ENCODE measurements at places on chromosomes 12 and 14. TPM values are rescaled to one million over a fixed set of nuclear protein-coding genes. Genes with fewer than 3 reads are reported as not detected.

GRCh38 chr14:69617796-69618195 is 6.4 kb downstream of the SUSD6 start:
- DNase-seq, result no peak

The ACACB gene
- total RNA-seq, result 155 TPM

The ATF7 gene
- total RNA-seq, result 35.6 TPM

DNA sequence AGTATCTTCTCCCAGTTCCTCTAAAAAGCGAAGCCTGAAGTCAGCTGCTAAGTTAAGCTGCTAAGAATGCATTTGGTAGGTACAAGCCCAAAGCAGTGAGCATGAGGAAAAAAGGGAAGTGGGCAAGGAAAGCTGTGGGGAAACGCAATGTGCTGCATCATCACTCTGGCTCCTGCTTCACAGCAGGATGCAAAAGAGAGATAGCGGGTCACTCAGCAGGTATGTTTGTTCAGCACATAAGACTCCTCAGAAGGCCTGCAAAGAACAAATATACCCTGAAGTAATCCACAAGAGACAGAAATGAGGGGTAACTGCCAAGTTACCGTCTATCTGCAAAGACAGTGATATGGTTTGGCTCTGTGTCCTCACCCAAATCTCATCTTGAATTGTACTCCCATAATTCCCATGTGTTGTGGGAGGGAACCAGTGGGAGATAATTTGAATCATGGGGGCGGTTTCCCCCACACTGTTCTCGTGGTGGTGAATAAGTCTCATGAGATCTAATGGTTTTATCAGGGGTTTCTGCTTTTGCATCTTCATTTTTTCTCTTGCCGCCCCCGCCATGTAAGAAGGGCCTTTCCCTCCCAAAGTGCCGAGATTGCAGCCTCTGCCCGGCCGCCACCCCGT is 127.4 kb upstream of the EGLN3 start:
- no peak for DNase-seq

GRCh38 chr12:99911967-99912366 is 72.8 kb downstream of the ANKS1B start:
- no peak for DNase-seq

DNA sequence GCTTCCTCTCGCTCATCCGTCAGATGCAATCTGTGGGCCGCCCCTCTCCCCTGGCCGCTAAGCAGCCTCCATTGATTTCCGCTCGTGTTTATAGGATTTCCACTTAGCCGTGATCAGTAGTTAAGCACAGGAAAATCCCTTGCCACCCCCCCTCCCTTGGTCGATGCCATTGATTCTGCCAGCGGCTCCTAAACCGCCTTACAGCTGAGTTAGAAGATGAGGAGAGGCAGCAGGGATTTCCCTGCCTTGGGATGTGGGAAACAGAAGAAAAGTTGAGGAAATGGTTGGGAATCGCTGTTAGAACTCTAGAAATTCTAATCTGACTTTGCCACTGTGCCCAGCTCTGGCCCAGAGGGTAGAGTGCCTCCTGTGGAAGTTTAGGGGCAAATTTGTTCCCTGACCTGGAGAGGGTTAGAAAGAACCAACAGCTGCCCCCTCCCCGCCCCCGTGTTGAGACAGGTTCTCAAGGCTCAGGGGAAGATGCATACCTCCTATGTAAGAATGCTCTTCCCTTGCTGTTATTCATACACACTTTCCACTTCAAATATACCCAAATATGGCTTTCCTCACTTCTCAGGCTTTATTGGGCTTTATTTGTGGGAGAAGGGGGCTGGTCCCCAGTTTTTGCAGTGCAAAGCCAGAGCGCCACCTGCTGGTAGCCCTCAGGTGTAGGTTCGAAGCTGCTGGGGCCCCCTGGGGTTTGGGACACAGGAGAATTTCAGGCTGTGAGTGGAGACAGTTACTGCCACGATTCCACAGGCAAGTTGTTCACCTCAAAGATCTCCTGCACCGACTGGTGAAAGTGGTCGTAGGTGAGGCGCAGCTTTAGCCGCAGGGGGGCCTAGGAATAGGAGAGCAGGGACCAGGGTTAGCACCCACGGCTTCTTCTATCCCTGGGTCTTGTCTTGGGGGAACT is 3.2 kb downstream of the THTPA start:
- DNase-seq, result peak; percentile 56

The PLEKHG3 gene
- 96.6 TPM for total RNA-seq

DNA sequence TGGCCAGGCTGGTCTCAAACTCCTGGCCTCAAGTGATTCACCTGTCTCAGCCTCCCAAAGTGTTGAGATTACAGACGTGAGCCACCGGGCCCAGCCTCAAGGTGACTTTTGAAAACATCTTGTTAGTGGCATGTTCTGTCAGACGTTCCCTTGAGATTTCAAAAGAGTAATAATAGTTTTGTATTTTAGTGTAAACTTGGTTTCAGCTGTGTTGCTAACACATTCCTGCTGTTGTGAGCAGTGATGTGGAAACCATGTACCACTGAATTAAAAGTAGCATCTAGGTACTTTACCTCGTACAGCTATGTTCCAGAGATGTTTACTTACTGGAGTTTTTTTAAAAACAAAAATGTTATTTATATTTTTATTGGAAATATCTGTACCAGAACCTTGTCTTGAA is 111.3 kb downstream of the AEBP2 start:
- DNase-seq, result no peak
